ENCODE measurements at places on chromosomes 16 and 17.

DNA sequence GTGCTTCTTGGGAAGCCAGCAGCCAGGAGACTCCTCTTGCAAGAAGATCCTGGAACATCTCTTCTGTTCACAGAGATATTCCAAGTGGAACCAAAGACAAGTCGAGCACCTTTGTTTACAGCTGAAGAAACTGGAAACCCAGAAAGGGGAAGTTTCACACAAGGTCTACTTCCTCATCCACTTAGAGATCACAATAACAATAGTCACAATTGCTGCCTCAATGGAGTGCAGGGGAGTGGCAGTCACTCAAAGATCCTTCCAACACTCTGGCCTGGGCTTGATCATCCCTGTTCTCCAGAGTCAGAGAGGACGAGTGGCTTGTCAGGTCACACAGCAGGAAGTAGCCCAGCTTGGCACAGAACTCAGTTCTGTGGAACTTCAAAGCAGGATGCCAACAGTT lies 46.9 kb upstream of the SIAH1 start:
- no peak for DNase-seq

- no peak for DNase-seq
Measured at GRCh38 chr16:89118361-89119165, 24.9 kb downstream of the ACSF3 start.

GRCh38 chr16:76293980-76294379 lies 16.8 kb downstream of the CNTNAP4 start:
- DNase-seq: no peak

DNA sequence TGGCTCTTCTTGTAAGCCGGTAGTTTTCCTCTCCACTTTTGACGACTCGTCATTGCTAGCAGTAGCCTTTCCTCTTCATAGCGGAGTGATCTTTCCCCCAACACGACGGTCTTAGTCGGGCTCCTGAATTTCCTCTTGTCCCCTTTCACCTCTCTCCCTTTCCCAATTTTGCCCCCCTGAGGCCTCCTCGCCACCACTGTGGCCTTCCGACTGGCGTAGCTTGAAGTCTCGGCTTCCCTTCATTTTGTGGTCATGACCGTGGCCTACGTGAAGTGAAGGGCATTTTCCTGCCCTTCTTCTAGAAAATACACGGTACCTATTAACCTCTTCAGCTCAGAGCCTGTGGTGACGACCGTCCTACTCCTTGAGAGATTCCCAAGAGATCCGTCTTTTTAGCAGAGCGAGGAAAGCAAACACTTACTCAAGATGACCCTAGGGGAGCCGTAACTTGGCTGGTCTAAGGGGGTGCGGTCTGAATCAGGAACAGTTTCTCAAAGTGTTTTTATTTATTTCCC lies 787 bp downstream of the PRKAR1A start:
- peak; percentile 54 for DNase-seq

GRCh38 chr17:30332057-30332542 lies 1.8 kb downstream of the TMIGD1 start:
- DNase-seq: peak; percentile 17

DNA sequence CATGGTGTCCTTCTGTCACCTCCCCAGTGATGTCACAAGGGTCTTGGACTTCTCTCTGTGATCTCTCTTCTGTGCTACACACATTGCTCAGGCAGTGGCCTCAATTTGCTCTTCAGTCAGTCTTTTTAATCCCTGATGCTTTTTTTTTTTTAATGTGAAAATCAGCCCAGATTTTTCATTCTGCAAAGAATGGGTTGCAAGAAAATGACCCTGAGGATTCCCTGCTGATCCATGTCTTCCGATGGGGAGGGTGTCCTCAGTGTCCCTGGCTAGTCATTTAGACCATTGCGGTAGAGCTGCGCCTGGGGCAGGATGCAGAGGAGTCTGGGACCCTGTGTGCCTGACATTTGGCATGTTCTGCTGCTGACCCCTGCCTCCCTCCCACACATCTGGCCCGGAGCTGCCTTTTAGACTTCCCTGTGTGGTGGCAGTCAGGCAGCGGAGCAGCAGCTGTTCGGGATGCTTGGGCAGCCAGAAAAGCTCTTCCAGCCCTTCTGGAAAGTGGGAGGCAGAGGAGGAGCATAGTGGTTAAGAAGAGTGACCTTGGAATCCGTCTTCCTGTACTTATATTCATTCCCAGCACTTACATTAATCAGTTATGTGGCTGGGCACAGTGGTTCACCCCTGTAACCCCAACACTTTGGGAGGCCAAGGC lies 12.3 kb downstream of the GPT2 start:
- no peak for DNase-seq

DNA sequence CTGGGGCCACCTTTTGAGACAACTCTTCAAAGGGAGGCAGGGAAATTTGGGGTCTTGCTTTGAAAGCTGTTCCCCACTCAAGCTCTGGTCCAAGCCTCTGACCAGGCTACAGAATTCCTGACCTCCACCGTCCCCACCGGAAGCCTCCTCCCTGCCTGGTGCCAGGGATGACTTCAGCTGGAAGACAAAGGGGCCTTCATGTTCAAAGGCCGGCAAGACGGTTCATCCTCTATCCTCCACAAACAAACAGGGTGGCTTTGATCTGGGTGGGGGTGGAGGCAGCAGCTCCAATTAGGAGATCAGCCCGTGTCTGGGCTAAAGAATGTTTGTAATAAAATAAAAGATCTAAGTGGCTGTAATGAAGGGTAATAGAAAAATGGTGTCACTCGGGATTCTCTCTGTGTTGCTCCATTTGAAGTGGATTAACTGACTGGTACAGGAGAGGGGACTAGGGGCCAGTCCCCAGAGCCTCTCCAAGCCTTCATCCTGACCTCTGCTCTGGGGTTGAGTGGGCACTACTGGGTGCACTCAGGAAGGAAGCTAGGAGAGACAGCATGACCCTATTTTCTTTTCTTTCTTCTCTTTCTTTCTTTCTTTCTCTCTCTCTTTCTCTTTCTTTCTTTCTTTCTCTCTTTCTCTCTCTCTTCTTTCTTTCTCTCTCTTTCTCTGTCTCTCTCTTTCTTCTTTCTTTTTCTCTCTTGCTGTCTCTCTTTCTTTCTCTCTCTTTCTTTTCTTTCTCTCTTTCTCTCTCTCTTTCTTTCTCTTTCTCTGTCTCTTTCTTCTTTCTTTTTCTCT lies 27.5 kb upstream of the NKD1 start:
- no peak for DNase-seq

GRCh38 chr16:66548068-66548467 lies 1.9 kb downstream of the TK2 start:
- DNase-seq: no peak

DNA sequence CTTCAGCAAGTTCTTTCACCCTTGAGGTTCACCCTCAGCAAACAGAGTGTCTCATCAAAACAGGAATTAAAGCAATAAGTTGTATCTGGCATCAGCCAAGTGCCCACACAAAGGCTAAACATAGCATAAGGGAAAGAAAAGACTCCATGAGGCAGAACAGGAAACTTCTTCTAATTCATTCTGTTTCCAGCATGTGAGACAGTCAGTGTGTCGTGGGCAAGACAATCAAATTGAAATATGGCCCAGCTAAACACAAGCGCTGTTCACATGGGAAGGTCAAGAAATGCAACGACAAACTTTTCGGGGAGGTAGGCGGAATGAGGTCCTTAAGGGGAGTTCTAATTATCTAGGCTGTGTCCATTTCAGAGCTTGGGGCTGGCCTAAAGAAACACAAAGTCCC lies 393.4 kb downstream of the HAPSTR1 start:
- DNase-seq: no peak

DNA sequence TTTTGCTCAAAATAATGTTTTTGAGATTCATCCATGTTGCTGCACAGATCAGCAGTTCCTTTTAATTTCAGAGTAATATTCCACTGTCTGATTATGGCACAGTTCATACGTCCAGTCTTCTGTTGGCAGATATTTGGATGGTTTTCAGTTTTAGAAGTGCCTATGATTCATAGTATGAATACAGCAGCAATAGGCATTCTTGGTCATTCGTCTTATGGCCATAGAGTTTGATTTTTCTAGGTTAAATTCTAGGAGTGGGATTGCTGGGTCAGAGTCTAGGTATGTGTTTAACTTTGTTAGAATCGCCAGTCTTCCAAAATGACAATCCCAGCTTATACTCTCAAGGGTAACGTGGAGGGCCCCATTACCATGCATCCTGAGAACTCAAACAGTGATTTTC lies 11.5 kb upstream of the IL34 start:
- no peak for DNase-seq

GRCh38 chr17:37283414-37283961 lies 92.3 kb upstream of the C17orf78 start:
- peak; percentile 48 for DNase-seq

GRCh38 chr17:7651097-7651664 lies 455 bp downstream of the ATP1B2 start:
- DNase-seq: no peak

DNA sequence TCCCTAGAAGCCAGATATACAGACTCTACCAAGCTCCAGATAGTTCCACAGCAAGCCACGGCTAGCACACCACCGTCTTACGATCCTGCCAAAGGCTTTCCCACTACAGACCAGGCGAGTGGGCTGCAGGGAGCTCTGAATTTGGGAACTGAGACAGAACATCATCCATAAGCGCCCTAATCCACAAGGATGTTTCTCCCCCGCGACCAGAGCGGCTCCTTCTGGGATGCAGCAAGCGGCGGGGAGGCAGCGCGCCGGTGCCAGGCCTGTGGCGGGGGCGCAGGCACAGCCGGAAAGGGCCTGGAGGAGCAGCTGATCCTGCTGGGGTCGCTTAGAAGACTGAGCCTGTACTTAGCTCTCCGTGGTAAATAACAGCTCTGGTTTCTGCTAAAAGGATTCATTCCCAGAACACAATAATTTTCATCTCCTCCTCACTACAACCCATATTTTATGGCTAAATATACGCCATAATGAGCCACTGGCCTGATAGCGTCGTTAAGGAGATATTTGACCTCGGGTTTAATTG lies 16.2 kb upstream of the FOXF1 start:
- no peak for DNase-seq

GRCh38 chr16:89119166-89119621 lies 25.5 kb downstream of the ACSF3 start:
- DNase-seq: no peak

DNA sequence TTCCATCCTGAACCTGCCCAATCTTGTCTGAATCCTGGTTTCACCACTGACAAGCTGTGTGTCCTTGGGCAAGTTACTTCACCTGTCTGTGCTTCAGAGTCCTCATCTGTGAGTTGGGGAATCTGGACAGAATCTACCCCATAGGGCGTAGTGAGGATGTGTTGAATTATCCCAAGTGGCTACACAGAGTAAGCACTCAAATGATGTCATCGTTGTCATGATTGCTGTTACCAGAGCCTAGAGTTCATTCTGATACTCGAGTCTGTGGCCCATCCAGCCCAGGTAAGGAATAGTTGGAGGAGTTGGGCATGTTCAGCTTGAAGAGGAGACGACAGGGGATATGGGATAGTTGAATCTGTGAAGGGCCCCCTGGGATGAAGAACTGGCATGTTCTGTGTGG lies 45.9 kb downstream of the MAPT start:
- no peak for DNase-seq

DNA sequence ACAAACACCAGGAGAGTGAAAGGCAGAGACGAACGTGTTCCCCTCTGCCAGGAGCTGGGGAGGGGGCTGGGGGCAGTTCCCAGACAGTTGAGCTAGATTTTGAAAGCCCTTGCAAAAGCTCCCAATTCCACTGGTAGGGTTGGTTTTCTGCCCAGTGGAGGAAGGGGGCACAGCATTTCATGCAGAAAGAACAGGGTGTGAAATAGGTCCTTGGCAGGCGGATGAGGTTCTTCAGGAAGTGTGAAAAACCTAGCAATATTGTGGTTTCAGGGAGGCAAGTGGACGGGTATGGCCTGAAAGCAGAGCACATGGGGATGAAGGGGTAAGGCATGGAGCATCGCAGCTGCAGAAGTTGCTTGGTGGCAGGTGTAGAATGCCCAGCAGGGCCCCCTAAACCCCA lies 248.3 kb downstream of the KATNIP start:
- no peak for DNase-seq

DNA sequence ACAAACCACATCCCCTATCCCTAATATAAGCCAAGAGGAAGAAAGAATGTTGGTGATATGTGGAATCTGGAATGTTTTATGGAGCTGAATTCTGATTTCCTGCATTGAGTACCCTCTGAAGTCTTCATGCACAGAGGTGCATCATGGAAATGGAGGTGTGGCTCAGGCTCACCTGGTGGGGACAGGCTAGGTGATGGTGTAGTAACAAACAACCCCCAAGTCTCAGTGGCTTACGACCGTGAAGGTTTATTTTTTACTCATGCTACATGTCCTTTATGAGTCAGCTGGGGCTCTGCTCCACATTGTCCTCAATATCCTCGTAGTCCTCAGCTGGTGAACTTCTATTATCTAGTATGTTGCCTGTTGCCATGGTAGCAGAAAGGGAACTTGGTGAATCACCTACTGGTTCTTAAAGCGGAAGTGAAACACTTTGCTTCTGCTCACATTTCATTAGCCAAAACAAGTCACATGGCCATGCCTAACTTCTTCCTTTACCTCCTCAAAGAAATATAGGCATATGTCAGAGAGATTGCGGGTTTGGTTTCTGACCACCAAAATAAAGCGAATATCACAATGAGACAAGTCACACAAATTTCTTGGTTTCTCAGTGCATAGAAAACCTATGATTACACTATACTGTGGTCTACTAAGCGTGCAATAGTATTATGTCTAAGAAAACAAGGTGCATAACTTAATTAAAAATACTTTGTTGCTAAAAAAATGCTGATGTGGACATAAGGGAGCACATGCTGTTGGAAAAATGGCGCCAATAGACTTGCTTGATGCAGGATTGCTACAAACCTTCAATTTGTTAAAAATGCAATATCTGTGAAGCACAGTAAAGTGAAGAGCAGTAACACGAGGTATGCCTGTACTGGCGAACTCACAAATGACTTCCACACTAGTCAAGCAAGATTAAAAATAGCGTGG lies at the start of gene PMFBP1:
Gene PMFBP1 (minus strand): TSS at position 51 of the 930 bp plus-strand sequence. CDS start 947 bp downstream, outside the sequence.
- peak; percentile 66 for DNase-seq

DNA sequence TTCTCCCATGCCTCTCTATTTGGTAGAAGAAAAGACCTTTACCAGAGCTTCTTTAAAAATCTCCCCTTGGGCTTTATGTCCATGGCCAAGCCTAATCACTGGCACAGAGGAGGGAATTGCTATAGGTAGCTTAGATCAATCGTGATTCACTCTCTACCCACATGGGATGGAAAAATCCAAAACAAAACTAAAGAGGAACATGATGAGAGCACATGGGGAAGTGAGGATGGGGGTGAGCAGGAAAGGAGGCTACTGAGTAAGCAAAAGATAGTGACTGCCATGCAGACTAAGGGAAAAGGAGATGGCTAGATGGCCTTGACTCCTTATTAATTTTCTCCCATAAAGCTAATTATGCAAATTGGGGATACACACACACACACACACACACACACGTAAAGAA lies 201.2 kb downstream of the HS3ST3A1 start:
- DNase-seq: no peak

Data from AG10803 (cell line).